ENCODE measurements at places on chromosomes 11 and 22.

DNA sequence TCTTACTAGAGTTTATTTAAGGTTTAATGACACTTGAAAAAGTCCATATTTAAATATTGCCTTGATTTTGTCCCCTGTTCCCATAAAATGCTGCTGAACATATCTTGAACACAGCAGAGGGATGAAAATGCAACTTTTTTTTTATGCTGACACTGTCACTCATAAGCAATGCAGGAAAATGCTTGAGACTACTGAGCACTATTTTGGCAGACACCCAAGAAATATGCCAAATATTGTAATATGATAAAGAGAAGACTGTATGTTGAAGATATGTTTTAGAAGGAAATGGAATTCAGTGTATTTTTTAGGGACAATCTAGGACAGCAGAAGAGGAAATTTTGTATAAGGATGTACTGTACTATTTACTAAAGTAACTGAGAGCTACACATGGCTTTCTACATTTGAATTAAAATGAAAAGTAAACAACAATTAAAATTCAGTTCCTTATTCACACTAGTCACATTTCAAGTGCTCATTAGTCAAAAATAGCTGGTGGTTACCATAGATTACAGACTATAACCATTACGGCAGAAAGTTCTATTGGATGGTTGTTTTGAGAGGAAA lies 58.6 kb downstream of the LRRC4C start:
- DNase-seq: no peak

DNA sequence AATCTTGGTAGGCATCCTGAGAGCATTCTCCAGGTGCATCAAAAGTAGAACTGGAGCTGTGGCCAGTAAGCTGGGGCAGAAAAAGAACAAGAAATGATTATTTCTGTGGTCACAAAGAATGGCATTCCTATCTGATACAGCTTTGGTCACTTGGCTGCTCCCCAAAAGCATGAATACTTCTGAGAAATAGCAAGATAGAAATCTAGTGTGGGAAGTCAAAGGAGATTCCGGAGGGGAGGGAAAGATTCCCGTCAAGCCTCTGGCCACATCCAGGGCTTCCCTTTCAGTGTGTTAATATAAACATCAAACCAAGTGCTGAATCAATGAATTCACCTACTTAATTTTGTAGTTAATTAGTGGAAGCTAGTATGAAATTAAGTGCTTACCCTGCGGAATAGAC lies 1185.4 kb downstream of the LRRC4C start:
- DNase-seq: no peak

DNA sequence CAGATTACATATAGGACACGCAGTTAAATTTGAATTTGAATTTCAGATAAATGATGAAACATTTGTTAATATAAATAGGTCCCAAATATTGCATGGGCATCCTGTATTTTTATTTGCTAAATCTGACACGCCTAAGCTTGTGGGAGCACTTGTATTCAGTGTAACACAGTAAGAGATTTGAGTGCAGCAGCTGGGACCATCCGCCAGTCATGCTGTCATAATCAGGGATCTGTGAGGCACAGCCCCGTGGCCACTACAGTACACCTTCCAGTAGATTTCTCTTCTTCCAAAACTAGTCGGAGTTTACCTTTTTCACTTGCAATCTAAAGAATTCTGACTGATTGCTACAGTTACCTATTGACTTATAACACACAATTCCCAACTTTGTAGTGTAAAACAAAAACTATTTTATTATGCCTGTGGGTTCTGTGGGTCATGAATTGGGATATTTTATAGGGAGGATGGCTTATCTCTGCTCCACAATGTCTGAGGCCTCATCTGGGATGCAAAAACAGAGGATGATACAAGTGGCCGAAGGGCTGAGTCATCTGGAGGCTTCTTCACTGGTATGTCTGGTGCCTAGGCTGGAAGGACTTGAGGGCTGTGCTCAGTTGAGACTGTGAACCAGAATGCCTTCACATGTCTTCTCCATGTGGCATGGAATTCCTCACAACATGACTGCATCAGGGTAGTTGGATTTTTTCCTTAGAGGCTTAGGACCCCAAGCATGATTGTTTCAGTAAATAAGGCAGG lies 74.1 kb downstream of the PRSS23 start:
- DNase-seq: no peak

DNA sequence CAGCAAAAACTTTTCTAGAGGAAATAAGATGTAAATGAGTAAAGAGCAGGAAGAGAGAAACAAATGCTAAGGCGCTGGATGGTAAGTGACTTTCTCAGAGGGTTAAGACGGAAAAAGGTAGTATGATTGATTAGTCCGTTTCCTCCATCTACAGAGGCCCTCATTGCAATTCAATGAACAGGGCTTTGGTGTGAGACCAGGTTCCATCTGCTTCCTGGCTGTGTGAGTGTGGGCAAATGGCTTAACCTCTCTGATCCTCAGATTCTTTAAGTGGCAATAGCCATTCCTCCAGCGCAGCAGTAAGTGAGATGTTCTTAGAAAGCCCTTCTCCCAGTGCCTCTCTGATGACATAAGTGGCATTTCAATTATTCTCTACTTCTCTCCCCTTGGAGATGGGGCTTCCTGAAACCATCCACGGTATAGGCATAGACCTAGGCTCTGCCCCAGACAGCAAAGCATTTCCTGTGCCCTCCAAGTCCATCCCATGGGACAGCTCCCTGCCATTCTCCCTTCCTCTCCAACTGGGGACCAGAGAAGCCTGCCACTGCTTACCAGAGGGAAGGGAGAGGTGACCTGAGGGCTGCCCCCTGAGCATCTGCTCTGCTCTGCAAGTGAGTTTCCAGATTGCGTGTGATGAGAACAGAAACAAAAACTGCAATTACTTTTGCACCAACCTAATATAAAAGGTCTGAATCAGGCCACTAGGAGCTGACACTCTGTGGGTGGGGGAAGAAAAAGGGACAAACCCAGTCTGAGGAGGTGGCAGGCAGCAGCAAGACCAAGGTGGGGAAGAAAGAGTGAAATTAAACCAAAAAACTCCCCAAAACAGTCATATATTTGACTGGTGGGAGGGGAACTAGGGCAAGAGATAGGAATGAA lies 12.7 kb upstream of the CD44 start:
- no peak for DNase-seq

- no peak for DNase-seq
Measured at GRCh38 chr22:43078522-43078921, 10.7 kb downstream of the TTLL1 start.

GRCh38 chr11:8250981-8251615 lies 12.6 kb downstream of the LMO1 start:
- no peak for DNase-seq

- DNase-seq: no peak
Measured at GRCh38 chr11:110962921-110963320, 250.7 kb upstream of the ARHGAP20 start.

DNA sequence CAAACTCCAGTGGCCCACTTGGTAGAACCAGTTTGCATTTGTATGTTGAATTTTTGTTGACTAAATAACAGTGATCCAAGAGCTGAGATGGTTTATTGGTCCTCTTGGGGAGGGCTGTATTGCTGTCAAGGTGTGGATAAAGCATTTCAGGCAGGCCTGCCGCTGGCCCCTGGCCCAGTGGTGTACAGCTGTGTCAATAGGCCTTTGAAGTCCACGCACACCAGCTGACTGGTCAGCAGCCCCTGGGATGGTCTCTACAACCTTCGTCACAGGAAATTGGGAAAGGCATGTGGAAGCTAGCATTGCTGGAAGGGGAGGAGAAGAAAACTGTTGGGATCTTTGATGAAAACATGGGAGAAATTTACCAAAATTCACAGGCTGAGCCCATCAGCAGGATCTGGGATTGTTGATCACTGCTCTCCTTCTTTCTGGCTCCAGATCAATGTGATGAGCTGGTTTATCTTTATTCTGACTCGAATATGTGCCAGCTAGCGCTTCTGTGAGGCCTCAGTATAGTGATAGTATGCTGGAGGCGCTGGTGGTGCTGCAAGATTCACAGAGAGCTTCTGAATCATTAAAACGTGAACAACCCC lies 12.5 kb upstream of the E2F8 start:
- no peak for DNase-seq

GRCh38 chr11:76678321-76678720 lies 7.8 kb upstream of the LRRC32 start:
- DNase-seq: no peak

GRCh38 chr11:107741044-107741823 lies 29.4 kb upstream of the SLN start:
- no peak for DNase-seq

- DNase-seq: no peak
Measured at GRCh38 chr11:104091281-104092096, 55.0 kb downstream of the DDI1 start.

GRCh38 chr11:93330446-93330984 lies at the start of gene DEUP1:
TSS of gene DEUP1 (plus strand) at chr11:93330742. CDS start at chr11:93332260, 1,518 bp downstream.
- peak; percentile 30 for DNase-seq

GRCh38 chr22:22713416-22713815 lies 69.0 kb downstream of the GGTLC2 start:
- DNase-seq: no peak

DNA sequence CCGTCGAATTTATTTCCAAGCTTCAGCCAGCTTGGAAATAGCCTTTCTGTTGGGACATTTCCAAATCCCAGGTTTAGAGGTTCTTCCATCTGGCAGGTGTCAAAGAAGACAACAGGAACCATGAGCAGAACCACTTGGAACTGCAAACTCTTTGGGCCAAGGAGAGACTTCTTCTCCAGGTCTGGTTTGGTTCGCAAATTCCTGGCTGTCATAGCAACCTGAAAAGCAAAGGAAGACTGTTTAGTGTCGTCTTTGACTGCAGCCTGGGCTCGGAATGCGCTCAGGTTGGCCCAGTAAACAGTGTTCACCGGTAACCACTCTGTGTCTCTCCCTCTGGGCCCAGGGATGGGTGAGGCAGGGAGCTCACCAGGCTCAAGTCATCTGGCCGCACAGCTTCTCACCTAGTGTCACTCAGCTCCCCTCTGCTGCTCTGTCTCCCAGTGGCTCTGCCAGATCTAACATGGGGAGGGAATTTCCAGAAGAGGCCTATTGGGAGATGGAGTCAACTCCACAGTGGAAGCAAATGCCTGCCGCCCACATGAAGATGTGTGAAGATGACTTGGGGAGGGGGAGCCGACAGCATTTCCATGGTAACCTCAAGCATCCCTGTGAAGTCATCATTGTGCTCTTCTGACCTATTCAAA lies 11.9 kb upstream of the CLMP start:
- no peak for DNase-seq

GRCh38 chr11:119030029-119030328 lies 698 bp downstream of the SLC37A4 start:
- DNase-seq: no peak

GRCh38 chr11:123143921-123144320 lies 51.1 kb downstream of the CLMP start:
- no peak for DNase-seq

Measured in posterior cingulate gyrus (tissue), 11 donors.